LoVo (cell line): ENCODE measurements at places on chromosomes 6 and 20.

GRCh38 chr20:35842361-35842760 is 70.5 kb downstream of the PHF20 start:
- no peak for DNase-seq

DNA sequence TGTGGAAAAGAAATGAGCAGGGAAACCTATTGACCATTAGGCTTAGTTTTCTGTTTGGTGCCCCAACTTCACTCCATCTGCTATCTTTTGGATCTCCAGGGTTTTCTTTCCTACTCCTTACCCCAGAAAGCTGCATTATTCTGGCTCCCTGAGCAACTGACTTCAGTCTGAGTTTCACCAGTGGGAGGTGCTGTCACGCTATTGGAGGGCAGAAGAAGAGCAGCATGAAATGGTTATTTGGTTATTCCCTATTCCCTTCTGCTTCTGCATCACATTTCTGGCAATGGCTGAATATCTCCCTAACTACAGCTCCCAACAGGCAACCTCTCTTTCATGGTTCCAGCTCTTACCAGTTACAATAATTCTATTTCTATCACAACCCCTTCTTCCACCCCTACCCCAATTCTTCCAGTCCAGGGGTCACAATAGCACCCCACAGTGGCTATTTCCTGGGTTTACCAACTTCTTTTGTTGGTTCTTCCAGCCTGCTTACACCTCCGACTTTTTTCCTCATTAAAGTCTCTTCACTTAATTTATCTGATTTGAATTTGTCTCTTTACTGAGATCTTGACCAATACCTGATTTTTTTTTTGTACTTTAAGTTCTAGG is 311.5 kb downstream of the PLCB1 start:
- DNase-seq, result no peak

- no peak for DNase-seq
Observed at GRCh38 chr6:150907383-150907782, 41.9 kb downstream of the MTHFD1L start.

DNA sequence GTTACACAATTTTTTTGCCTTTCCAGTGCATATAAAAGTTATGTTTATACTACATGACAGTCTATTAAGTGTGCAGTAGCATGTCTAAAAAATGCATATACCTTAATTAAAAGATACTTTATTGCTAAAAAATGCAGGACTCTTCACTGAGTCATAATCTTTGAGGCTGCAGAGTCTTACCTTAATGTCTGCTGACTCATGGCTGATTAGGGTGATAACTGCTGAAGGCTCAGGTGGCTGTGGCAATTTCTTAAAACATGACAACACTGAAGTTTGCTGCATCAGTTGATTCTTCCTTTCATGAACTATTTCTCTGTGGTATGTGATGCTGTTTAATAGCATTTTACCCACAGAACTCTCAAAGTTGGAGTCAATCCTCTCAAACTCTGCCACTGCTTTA is 19.1 kb downstream of the ZSCAN23 start:
- no peak for DNase-seq

DNA sequence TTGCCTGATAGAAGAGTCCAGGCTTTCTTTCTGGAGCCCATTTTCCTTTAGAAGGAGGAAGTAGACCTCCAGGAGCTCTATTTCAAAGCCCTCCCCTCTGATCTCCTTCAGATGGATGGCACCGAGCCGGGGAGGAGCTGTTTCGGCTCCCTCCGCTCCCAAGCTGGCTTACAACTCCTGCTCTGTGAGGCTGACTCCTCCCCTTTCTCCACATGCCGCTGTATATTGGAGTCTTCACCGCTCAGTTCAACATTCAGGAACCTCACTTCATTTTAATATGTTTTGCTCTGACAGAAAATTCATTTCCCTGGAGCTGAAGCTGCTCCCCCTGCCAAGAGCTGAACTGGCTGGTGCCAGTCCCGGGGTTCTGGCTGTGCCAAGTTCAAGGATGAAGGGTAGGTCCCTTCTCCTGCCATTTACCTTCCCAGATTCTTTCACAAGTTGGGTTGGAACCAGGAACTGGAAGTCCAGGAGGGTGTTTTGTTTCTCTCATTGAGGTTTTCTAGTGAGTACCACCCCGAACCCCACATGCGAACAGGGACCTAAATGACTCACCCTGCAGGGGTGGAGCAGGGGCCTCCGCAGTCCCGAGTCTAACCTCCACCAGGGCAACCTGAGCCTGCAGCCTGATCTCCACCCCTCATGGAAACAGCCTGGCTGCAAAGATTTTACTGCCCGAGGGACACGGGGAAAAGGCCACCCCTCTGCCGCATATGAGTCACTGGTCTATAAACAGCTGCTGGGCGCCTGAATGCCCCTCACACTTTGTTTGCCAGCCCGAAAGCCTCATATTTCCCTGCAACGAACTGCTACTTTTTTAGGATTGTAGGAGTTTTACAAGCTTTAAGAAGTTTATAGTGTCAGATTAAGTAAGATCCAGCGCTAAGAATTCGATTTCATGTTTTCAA is 68.6 kb upstream of the FOXA2 start:
- peak; percentile 43 for DNase-seq

DNA sequence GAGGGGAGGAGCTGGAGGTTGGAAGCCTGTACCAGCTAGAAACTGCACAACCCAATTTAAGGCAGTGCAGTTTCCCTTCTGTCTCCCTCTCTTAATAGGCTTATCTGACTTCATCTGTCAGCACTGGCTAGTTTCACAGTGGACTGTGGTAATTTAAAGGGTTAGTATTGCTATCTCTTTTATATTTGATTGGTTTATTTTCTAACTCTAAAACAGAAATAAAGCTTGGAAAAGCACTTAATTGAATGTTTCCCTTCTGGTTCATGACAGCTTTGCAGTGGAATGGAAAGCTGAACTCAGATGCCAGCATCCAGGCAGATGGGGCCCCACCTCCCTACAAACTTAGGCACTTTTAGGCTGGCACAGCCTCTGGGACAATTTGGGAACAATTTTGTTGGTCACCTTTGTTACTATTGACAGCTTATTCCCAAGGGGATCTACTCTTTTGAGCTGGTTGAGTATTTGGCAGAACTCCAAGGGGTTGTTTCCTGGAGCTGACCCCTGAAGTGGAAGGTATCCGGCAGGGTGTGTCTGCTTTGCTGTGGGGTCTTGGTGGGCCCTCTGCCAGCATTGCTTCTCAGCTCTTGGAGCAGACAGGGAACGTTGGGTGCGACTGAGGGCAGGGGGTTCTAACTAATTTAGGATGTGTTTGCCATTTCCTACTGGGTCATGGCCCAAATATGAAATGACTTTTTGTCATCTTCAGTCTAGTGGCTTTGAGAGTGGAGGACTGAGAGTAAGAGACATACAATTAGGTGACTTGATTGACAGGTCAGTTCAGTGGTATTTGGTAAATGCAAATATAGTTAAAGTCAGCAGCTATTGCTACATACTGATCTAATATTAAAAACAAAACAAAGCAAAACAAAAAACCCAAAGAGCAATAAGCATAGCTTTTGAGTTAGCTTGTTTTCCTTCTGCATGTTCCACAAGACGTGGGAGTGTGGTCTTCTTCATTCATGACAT is 9.3 kb downstream of the SH3BGRL2 start:
- DNase-seq, result no peak

GRCh38 chr20:19749618-19750071 is 8.4 kb upstream of the RIN2 start:
- no peak for DNase-seq

DNA sequence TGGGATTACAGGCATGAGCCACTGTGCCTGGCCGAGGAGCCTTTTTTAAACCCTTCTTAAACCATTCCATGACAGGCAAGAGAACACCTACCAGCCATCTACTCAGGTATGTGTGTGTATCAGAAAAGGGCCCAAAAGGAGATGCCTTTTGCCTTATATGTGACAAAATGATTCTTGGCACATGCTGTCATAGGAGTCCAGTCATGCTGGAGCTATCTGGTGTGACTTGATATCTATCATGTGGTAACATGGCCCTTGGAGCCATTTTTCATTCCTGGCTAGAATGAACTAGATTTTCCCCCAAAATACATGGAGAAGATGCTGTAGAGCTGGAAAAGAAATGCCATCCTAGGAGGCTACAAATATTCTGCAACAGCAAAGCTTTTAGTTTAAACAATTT is 129.1 kb downstream of the DST start:
- DNase-seq, result no peak
